ENCODE measurements at places on chromosomes 4 and X.
A peak's percentile ranks its signal among the peaks of the same experiment; 100 is the strongest.

- no peak for DNase-seq
These were observed 55.6 kb downstream of the CLDN34 start for GRCh38 chrX:10022580-10023245.

DNA sequence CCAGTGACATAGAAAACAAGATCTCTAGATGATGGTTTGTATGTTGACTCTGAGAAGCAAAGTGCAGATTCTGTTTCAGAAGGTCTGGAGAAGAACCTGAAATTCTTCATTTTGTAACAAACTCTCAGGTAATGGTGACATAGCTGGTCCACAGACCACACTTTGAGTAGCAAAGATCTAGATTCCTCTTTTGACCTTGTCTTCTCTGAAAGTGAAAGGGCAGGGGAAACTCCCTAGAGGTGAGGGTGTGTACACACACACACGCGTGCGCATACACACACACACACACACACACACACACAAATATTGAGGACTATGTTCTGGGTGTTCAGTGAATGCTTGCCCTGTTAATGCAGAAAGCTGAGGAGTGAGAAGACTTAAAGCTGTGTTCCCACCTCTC lies 110.1 kb downstream of the NHSL2 start:
- no peak for DNase-seq

- DNase-seq = no peak
These were observed 50.4 kb downstream of the FABP2 start for GRCh38 chr4:119271361-119272085.

- DNase-seq = peak; percentile 48
These were observed 15.2 kb downstream of the GAB1 start for GRCh38 chr4:143351774-143352451.

GRCh38 chr4:174815282-174815681 lies 13.8 kb downstream of the GLRA3 start:
- no peak for DNase-seq

GRCh38 chr4:117225471-117225870 lies 140.1 kb upstream of the TRAM1L1 start:
- no peak for DNase-seq

- DNase-seq = no peak
These were observed 324.6 kb upstream of the AADAT start for GRCh38 chr4:170414360-170414759.

DNA sequence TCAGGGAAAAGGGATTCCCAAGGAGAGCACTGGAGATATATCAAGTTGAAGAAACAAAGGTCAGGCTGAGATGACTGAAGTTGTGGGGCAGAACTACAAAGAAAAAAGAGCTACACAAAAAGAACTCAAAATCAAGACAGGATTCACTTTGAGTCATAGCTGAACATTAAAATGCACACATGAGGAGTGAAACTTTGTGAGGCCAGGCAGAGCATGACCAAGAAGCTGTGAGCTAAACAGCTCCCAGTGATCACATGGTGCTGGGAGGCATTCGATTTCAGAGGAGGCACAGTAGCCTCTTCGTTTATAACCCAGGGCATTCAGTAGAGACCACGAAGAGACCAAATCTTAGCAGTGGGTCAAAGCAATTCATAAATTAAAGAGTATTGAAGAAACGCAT lies 145.3 kb downstream of the ATRX start:
- no peak for DNase-seq

GRCh38 chrX:41350976-41351569 lies 17.1 kb downstream of the DDX3X start:
- no peak for DNase-seq

GRCh38 chr4:100076753-100077152 lies 113.5 kb downstream of the DDIT4L start:
- DNase-seq = no peak

DNA sequence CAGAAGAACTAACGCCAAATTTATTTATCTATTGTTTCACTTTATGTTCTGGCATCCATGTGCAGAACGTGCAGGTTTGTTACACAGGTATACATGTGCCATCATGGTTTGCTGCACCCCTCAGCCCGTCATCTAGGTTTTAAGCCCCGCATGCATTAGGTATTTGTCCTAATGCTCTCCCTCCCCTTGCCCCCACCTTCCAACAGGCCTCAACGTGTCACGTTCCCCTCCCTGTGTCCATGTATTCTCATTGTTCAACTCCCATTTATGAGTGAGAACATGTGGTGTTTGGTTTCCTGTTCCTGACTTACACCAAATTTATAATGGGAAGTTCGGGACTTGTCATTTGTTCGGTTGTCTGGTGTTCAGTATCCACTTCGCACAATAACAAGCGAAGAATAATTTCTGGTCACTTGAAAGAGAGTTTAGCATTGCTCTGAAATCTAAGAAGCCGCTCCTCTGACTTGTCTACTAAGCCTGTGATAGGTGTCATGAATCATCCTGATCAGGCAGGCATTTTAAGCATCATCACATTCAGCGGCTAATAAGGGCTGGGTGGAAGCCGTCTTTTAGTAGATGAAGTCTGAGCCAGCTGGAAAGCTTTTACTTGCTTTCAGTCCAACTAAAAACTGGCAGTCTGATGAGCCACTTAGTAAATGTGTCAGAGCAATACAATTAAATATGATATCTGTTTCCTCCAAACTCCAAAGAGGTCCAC lies 1065.7 kb upstream of the PABPC4L start:
- DNase-seq = no peak

DNA sequence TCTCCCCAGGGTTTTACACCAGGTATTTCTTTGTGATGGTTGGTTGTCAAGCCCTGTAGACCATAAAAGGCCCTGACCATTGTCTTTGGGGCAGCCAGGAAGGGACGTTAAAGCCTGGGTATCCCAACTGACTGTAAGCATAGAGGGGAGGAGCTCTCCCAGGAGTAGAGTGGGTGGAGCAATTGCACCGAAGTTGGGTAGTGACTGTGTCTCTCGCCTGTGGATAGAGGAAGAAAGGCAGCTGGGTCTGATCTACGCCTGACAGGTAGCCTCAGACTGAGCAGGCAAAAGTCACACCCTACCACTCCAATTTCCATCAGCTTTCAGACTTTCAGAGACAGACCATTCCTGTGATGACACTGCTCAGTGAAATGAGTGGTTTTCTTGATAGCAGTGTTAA lies 123.3 kb downstream of the KLHL8 start:
- DNase-seq = peak; percentile 55

GRCh38 chrX:117969782-117970181 lies 146.8 kb downstream of the KLHL13 start:
- no peak for DNase-seq

GRCh38 chr4:145308598-145308997 lies 128.2 kb upstream of the OTUD4 start:
- DNase-seq = no peak

- DNase-seq = no peak
These were observed 64.1 kb downstream of the ANTXR2 start for GRCh38 chr4:80008971-80009370.

GRCh38 chr4:183181081-183181480 lies 82.0 kb downstream of the WWC2 start:
- no peak for DNase-seq

- no peak for DNase-seq
These were observed 58.9 kb downstream of the PPM1K start for GRCh38 chr4:88225232-88226105.

DNA sequence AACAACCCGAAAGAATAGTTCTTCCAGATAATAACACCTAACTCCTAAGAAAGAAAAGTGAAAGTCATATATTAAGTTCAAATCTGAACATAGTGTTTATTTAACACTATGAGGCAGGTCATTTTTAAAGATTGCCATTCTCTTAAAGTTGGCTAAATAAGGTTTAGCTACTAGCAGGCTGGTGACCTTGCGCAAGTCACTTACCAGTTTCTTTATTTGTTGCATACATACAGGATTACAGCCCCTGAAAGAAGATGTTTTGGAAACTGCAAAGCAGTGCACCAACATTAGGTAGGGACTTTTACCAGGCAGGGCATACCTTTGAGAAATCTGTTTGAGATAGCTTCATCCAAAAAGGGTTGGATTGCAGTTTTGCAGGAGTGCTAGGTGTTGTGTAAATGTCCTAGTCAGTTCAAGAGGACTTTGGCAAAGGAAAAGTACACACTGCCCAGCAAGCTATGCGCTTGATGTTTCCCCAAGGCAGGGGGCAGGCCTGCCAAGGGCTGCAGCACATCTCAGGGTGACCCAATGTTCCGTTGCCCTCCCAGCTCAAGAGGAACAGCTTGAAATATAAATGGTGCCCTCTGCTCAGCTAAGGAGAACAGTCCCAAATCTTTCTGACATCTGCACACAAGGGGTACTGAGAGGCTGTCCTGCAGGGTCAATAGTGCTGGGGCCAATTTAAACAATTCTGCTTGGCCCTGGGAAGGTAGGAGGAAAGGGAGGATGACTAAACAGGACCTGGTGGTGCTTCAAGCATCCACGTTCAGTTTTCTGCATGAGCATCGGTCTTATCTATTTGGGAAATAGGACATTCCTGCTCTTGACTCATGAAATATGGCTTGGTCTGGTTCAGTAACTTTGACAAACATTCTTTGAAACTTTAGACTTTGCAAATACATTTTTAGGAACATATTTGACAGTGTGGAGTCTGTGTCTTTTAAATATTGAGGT lies 130.8 kb downstream of the COL4A6 start:
- DNase-seq = no peak

- DNase-seq = no peak
These were observed 422.3 kb downstream of the STPG2 start for GRCh38 chr4:97720869-97721432.

DNA sequence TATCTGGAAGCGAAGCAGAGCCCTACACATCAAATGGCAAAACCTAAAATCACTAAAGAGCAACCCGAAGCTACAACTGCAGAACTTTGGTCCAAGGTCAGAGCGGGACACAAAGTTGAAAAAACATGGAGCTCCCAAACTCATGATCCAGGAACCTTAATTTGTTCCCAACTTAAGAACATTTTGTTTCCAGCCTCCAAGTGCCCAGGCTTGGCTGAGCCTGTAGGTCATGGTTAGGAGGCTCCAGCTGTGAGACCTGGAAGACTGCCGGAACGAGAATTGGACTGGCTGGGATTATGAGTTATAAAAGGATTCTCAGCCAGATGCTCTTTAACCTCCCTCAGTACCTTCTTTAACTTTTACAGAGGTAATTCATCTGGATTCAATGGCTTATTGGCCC lies 349.1 kb upstream of the DDX53 start:
- DNase-seq = no peak

DNA sequence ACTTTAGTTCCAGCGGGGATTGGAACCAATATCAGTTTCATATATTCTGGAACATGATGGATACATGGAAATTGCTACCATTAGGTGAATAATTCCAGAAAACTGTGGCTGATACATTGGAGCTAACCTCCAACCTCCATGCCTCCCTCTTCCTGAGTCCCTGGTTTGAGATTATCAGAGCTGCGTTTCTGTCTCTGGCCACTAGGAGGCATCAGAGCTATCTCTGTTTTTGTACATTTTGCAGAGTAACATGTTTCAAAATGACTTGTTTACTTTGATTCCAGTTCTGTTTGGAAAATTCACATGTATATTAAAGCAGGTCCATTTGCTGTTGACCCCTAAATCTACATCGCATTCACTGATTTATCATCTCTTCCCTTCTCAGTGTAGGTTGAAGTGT lies 2.4 kb upstream of the RAB40AL start:
- DNase-seq = peak; percentile 43

GRCh38 chrX:2631743-2632532 lies 59.2 kb upstream of the CD99 start:
- DNase-seq = no peak

- DNase-seq = no peak
These were observed 421.2 kb downstream of the DCAF12L2 start for GRCh38 chrX:125744914-125745313.

GRCh38 chrX:56812515-56813105 lies 83.6 kb downstream of the NBDY start:
- peak; percentile 51 for DNase-seq

GRCh38 chr4:27779827-27780226 lies 919.2 kb downstream of the STIM2 start:
- no peak for DNase-seq
